ENCODE measurements at places on chromosomes 6 and 20. TPM values are rescaled to one million over a fixed set of nuclear protein-coding genes. Genes with fewer than 3 reads are reported as not detected.

GRCh38 chr6:98142839-98143238, 691.5 kb upstream of the POU3F2 start:
- no peak overlapping the region for H3K4me3 ChIP-seq
- H3K36me3 ChIP-seq = no peaks in the 10 kb centered on the region

- peak; percentile 84 for DNase-seq
- H3K27me3 ChIP-seq = no peaks in the 10 kb centered on the region
- peaks cover 34% of the 10 kb centered on the region for H3K4me1 ChIP-seq
- H3K27ac ChIP-seq = no peak overlapping the region
- no peaks in the 10 kb centered on the region for H3K36me3 ChIP-seq
These were observed 635 bp upstream of the C20orf203 start for GRCh38 chr20:32674362-32674789.

- DNase-seq = no peak
- H3K4me3 ChIP-seq = no peak overlapping the region
- no peaks in the 10 kb centered on the region for H3K27me3 ChIP-seq
- no peaks in the 10 kb centered on the region for H3K36me3 ChIP-seq
These were observed 104.5 kb downstream of the ADAT2 start for GRCh38 chr6:143346004-143346403.

- H3K27ac ChIP-seq = no peak overlapping the region
- peaks cover 26% of the 10 kb centered on the region for H3K36me3 ChIP-seq
- no peaks in the 10 kb centered on the region for H3K27me3 ChIP-seq
- no peaks in the 10 kb centered on the region for H3K4me1 ChIP-seq
- DNase-seq = no peak
These were observed 63.3 kb upstream of the ASF1A start for GRCh38 chr6:118830691-118831090.

DNA sequence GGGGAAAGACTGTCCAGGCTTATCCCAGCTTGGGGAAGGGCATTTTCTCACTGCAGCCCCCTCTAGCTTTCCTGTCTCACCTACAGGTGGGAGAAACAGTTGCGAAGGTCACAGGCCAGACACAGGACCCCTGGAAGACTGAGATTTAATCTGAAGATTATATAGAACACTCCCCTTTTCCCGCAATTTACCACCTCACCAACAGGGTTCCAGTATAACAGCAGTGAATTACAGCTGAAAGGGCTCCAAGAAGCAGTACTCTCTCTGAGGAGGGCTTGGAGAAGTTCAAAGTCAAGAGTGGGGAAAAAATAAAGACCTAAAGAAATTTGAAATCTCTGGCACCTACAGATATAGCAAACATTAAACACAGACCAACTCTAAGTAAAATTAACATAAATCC, 111.9 kb downstream of the ANKRD60 start:
- H3K4me3 ChIP-seq = no peak overlapping the region
- no peaks in the 10 kb centered on the region for H3K36me3 ChIP-seq
- no peaks in the 10 kb centered on the region for H3K27me3 ChIP-seq
- no peaks in the 10 kb centered on the region for H3K4me1 ChIP-seq
- no peak for DNase-seq
- no peak overlapping the region for H3K27ac ChIP-seq

GRCh38 chr20:53146201-53146891, 174.2 kb downstream of the TSHZ2 start:
- H3K4me1 ChIP-seq = no peaks in the 10 kb centered on the region
- no peaks in the 10 kb centered on the region for H3K36me3 ChIP-seq
- no peaks in the 10 kb centered on the region for H3K27me3 ChIP-seq
- DNase-seq = no peak
- no peak overlapping the region for H3K27ac ChIP-seq

DNA sequence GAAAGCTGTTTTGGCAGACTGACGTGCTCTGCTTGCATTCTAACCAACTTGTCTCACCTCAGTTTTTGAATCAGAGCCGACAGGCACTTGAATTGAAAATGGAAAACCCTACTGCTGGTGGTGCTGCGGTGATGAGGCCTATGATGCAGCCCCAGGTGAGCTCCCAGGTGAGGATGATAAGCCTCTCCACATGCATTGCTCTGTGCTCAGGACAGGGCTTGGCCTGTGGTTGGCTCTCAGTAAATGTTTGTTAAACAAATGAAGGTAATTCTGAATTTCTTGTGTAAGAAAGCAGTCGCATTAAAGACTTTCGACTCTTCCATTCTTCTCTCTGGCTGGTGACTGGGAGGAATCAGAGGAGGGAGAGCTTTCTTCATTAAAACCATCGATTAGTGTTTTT, 136.3 kb downstream of the SULF2 start:
- H3K4me3 ChIP-seq = no peak overlapping the region
- H3K27me3 ChIP-seq = no peaks in the 10 kb centered on the region
- H3K36me3 ChIP-seq = peaks cover 74% of the 10 kb centered on the region
- H3K4me1 ChIP-seq = no peaks in the 10 kb centered on the region
- no peak overlapping the region for H3K27ac ChIP-seq

GRCh38 chr6:107061125-107062020, 33.4 kb downstream of the MTRES1 start:
- no peaks in the 10 kb centered on the region for H3K27me3 ChIP-seq
- H3K4me3 ChIP-seq = no peak overlapping the region
- no peaks in the 10 kb centered on the region for H3K36me3 ChIP-seq
- peak; percentile 21 for DNase-seq
- peaks cover 22% of the 10 kb centered on the region for H3K4me1 ChIP-seq
- H3K27ac ChIP-seq = no peak overlapping the region

- H3K36me3 ChIP-seq = no peaks in the 10 kb centered on the region
- DNase-seq = no peak
- H3K4me1 ChIP-seq = no peaks in the 10 kb centered on the region
- H3K27me3 ChIP-seq = no peaks in the 10 kb centered on the region
These were observed 71.2 kb downstream of the KIAA0319 start for GRCh38 chr6:24574809-24575208.

GRCh38 chr6:31575335-31575901, at the start of gene TNF:
Gene TNF, plus strand, starts transcription at chr6:31575565. Its CDS starts 177 bp downstream, at chr6:31575742.
- DNase-seq = no peak
- no peaks in the 10 kb centered on the region for H3K27me3 ChIP-seq
- H3K4me3 ChIP-seq = peak within 1 kb of the TSS; percentile 42
- H3K27ac ChIP-seq = peak within 1 kb of the TSS; percentile 94

GRCh38 chr20:62177307-62177706, 5.5 kb upstream of the MTG2 start:
- no peak for DNase-seq
- H3K27ac ChIP-seq = no peak overlapping the region
- no peaks in the 10 kb centered on the region for H3K4me1 ChIP-seq
- peaks cover 2% of the 10 kb centered on the region for H3K36me3 ChIP-seq
- H3K4me3 ChIP-seq = no peak overlapping the region

DNA sequence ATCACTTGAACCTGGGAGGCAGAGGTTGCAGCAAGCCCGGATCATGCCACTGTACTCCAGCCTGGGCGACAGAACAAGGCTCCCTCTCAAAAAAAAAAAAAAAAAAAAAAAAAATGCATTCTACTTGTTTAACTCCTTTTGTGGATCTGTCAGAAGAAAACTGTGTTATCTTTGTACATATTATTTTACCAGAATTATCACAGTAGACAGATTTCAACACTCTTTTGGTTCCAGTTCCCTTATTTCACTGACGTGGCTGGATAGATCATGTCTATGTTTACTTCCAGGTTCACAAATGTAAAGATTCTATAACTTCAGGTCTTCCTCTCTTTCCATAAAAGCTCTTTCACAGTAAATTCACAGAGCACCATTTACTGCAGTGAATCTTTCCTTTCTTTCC, 18.4 kb downstream of the NUDT3 start:
- no peak for DNase-seq
- peaks cover 4% of the 10 kb centered on the region for H3K4me1 ChIP-seq
- H3K27me3 ChIP-seq = no peaks in the 10 kb centered on the region
- no peaks in the 10 kb centered on the region for H3K36me3 ChIP-seq
- no peak overlapping the region for H3K4me3 ChIP-seq

GRCh38 chr6:169046021-169046420, 207.6 kb downstream of the THBS2 start:
- H3K4me3 ChIP-seq = no peak overlapping the region
- no peaks in the 10 kb centered on the region for H3K4me1 ChIP-seq
- no peaks in the 10 kb centered on the region for H3K36me3 ChIP-seq
- no peak for DNase-seq
- H3K27ac ChIP-seq = no peak overlapping the region

DNA sequence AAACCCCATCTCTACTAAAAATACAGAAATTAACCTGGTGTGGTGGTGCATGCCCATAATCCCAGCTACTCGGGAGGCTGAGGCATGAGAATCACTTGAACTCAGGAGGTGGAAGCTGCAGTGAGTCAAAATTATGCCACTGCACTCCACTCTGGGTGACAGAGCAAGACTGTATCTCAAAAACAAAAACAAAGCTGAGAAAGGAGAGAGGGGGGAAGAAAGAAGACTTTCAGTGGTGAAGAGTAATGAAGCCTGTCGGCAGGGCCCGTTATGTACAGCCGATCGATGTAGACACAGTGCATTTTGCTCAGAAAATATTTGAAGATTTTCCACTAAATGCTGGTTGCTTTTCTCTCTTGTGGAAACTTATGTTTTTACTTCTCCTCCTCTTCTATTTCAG, 13.8 kb downstream of the VAPB start:
- H3K36me3 ChIP-seq = peaks cover 1% of the 10 kb centered on the region
- no peak overlapping the region for H3K27ac ChIP-seq
- peaks cover 12% of the 10 kb centered on the region for H3K4me1 ChIP-seq
- no peak overlapping the region for H3K4me3 ChIP-seq
- DNase-seq = no peak

DNA sequence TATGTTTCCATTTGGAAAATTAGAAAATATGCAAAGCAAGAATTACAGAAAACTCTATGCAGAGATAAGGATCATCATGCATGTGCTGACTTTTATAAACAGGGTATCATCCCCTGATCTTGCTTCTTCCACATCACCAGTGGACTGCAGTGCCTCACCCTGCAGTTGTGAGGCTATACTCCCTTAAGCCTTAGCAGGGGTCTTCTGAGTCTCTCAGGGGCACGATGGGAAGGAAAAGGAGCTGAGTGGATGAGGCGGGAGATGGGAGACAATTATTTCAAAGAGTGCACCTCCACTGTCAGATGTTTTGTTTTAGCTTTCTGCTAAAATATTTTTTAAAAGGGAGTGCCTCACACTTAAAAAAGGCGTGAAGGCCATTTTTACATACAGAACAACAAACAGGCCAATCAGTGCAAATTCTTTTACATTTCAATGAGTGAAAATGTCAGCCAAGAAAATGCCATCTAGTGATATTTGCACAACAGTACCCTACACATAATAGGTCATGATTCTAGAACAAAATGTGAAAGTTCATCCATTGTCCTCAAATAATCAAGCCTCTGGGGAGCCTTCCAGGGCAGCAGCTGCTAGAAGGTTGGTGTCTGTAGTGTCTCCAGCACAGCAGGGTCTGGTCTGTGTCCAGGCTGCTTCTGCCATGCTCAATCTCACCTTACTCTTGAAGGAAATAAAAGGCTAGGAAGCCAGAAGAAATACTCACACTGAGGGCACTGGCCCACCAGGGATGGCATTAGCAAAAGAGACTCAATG, 13.2 kb upstream of the SERPINB9 start:
- H3K27me3 ChIP-seq = no peaks in the 10 kb centered on the region
- no peaks in the 10 kb centered on the region for H3K36me3 ChIP-seq
- H3K27ac ChIP-seq = peak overlapping the region; percentile 38
- DNase-seq = no peak
- no peak overlapping the region for H3K4me3 ChIP-seq

GRCh38 chr6:154580397-154581135, 70.1 kb upstream of the CNKSR3 start:
- no peaks in the 10 kb centered on the region for H3K27me3 ChIP-seq
- H3K4me1 ChIP-seq = no peaks in the 10 kb centered on the region
- no peak overlapping the region for H3K4me3 ChIP-seq
- H3K36me3 ChIP-seq = no peaks in the 10 kb centered on the region

DNA sequence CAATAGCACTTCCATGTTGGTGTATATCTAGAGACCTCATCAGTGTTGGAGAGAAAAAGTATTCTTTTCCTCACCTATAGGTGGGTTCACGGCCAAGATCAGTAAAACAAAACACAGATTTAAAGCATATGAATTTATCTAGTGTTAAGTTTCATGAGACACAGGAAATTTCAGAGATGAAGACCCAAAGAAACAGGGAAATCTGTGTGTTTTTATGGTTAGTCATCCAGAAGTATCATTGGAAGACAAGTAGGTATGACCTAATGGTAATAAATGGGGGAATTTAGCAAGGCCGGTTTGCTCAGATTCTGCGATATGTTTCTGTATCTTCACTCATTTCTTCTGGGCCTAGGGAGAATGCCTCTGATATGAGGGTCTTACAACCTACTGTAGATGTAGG, 419.6 kb upstream of the MARCKS start:
- no peaks in the 10 kb centered on the region for H3K4me1 ChIP-seq
- H3K36me3 ChIP-seq = no peaks in the 10 kb centered on the region
- no peak overlapping the region for H3K27ac ChIP-seq

GRCh38 chr6:6002848-6003620, 3.7 kb downstream of the NRN1 start:
- H3K27me3 ChIP-seq = peaks cover 98% of the 10 kb centered on the region
- H3K27ac ChIP-seq = no peak overlapping the region
- H3K36me3 ChIP-seq = no peaks in the 10 kb centered on the region
- peaks cover 74% of the 10 kb centered on the region for H3K4me1 ChIP-seq
- no peak overlapping the region for H3K4me3 ChIP-seq

DNA sequence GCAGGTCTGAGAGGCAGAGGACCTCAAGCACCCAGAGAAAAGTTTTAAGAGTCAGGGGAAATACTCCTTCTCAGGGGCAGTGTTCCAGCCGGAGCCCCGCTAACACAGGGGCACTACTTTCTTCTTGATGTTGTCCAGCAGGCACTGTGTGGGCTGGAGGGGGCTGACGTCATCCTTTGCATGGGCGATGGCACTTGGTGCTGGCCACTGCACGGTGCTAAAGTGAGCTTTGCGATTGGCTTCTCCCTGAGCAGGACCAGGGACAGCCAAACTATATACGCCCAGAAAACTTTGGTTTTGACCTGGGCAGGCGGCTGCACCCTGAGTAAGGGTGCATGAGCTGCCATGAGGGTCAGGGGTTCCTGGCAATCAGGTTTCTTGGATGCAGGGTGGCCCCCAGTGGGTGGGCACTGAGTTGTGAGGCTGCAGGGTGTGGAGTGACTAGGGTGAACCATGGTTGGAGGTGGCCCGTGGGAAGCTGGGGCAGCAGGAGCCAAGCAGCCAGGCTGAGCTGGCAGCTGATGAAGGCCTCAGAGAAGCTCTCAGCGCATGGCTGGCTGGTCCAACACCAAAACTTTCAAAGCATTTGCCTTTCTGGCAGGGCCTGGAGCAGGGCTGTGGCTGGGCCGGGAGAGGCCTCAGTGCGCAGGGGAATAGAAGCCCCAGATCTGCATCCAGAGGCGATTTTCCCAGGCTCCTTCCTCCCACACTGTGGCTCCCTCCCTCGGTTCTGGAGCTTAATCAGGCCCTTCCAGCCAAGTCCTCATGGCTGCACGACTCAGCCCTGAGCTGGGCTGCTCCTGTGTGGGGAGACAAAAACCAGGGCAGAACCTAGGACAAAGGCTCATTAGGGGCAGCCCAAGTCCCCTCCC, 18.3 kb downstream of the MRPS18A start:
- no peak overlapping the region for H3K27ac ChIP-seq
- no peaks in the 10 kb centered on the region for H3K27me3 ChIP-seq
- peaks cover 26% of the 10 kb centered on the region for H3K36me3 ChIP-seq
- DNase-seq = no peak
- H3K4me1 ChIP-seq = peaks cover 17% of the 10 kb centered on the region

BPIFB4 gene
- total RNA-seq = not detected

KHDC1L gene
- total RNA-seq = not detected

ASIP gene
- total RNA-seq = not detected

SIGLEC1 gene
- total RNA-seq = 0.30 TPM

BMP6 gene
- total RNA-seq = 0.73 TPM

SLC24A3 gene
- total RNA-seq = 5.5 TPM

HLA-DPA1 gene
- 73.5 TPM for total RNA-seq

XKR7 gene
- total RNA-seq = not detected

LINC00237 gene
- not detected for total RNA-seq

BFSP1 gene
- total RNA-seq = 7.3 TPM

Measured in natural killer cell (primary cell).